ENCODE measurements at places on chromosomes 5 and 9.

DNA sequence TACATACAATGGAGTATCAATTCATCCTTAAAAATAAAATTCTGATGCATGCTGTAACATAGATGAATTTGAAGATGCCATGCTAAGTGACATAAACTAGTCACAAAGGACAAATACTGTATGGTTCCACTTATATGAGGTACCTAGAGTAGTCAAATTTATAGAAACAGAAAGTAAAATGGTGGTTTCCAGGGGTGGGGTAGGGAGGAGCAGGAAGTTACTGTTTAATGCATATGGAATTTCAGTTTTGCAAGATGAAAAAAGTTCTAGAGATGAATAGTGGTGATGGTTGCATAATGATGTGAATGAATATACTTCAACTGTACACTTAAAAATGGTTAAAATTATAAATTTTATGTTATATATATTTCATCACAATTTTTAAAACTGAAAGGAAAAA, 57.3 kb upstream of the FNIP1 start:
- DNase-seq = no peak

- peak; percentile 66 for DNase-seq
These were observed 51.1 kb downstream of the C9orf50 start for GRCh38 chr9:129569502-129570449.

GRCh38 chr9:109181284-109181683, 14.2 kb upstream of the FRRS1L start:
- DNase-seq = no peak

GRCh38 chr5:5105531-5105930, 34.6 kb upstream of the ADAMTS16 start:
- DNase-seq = no peak

GRCh38 chr9:136587145-136587943, 41.5 kb upstream of the NOTCH1 start:
- DNase-seq = peak; percentile 88

- no peak for DNase-seq
These were observed 165.6 kb upstream of the CCDC152 start for GRCh38 chr5:42591015-42591414.

- DNase-seq = no peak
These were observed 408.3 kb downstream of the ENC1 start for GRCh38 chr5:74232276-74232675.

- DNase-seq = no peak
These were observed 55.9 kb upstream of the KLF9 start for GRCh38 chr9:70470050-70471015.

GRCh38 chr9:14478175-14479162, 164.5 kb upstream of the NFIB start:
- no peak for DNase-seq

GRCh38 chr9:72985746-72986145, 32.9 kb upstream of the ALDH1A1 start:
- no peak for DNase-seq

GRCh38 chr5:69048230-69048629, 45.6 kb upstream of the SLC30A5 start:
- DNase-seq = no peak

DNA sequence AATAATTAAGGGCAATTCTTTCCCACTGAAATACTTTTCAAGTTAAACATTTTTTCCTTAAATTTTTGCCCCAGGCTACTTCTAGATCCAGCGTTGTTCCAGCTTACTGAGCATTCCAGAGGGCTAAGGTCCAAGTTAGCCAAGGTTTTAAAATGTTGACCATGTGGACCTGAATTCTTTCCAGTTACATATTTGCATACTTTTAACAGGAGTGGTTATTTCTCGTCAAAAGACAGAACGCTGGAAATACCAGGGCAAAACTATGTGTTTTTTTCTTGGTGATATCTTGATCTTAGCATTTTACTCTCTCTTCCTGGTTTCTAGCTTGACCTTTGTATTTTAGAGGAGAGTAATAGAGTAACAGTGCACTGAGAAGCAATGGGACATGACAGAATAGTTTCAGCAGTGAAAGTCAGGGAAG, 32.8 kb downstream of the TMC1 start:
- no peak for DNase-seq

DNA sequence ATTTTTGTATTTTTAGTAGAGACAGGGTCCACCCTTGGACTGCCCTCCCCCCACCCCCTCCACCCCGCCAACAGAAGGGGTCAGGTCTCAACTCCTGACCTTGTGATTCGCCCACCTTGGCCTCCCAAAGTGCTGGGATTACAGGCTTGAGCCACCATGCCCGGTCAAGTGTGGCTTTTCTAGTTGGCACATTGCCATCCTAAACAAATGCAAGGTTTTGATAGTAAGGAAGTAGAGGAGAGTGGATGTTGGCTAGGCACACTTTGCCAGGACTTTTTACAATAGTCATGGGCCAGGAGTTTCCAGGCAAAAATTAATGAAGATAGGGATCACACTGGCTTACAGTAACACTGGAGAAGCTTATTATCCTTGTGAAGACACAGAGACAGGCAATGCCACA, 62.4 kb downstream of the GALNT12 start:
- no peak for DNase-seq

DNA sequence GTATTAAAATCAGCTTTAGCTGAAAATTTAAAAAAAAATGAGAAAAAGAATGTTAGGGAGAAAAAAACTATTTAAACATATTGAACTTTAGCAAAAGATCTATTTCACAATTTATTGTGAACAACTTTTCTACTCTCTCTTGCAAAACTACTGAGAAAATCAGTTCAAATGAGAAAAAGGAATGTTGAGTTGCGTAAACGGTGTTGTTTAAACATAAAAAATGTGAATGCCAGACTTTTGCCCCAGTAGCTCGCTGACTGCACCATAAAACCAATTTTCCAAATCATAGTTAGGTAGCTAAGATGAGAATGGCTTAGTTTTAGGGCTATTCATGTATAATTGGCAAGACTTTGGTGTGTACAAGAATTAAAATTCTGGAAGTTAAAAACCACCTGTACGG, 13.4 kb upstream of the RAD23B start:
- no peak for DNase-seq

DNA sequence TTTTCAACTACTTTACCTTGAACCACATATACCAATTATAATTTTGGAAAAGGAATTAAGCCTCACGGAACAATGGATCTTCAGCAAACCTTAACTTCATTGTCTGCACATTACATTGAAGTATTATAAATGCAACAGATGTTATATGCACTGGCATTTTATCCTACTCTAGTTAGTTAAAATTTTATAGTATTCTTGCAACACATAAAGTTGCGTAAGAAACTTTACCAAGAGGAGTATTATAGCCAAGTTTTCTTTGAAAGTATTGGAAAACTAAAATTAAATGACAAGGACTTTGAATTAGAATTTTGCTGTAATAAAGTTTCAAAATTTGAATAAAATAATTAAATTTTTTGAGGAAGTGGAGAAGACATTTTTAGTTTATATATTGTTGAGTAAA, 63.4 kb upstream of the SREK1 start:
- DNase-seq = no peak

- DNase-seq = no peak
These were observed 71.2 kb downstream of the RAB24 start for GRCh38 chr5:177232358-177232757.

- no peak for DNase-seq
These were observed 92.3 kb upstream of the PUM3 start for GRCh38 chr9:2936221-2936620.

DNA sequence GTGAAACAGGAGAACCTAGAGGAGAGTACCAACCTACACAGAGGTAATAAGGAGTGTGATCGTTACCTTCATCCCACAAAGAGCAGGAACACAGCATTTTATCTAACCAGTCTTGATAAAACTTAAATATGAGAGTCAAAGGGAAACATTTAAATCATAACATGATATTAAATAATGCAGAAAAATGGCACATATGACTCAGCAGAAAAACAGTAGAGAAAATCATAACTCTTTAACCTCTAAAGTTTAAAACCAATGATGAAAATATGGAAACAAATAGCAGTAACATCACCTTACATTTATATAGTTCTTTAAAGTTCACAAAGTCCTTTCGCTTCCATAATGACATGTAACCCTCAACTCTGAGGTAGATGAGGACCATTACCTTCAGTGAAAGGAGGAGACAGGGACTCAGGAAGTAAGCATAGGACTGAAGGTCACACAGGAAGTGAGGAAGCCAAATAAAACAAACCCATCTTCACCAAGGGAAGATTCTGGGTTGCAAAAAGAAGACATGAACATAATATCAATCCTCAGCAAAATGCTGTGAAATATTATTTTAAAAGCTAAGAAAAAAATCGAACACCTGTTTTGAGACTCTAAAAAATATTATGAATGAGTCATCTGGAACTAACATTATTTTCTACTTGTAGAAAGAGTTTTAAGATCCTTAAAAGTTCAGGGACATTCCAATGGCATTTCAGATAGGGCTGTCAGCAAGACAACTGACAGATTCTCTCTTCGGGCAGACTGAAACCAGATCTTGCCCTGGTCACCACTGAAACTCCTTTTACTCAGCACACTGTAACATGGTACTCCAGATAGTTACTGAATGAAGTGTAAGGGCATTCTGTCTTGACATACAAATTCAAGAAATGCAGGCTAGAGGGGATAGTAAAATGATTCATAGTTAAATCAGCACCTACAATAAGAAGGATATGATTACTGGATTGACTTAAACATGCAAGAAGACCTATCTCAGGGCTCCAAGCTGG, 148.5 kb downstream of the EPB41L4A start:
- no peak for DNase-seq

DNA sequence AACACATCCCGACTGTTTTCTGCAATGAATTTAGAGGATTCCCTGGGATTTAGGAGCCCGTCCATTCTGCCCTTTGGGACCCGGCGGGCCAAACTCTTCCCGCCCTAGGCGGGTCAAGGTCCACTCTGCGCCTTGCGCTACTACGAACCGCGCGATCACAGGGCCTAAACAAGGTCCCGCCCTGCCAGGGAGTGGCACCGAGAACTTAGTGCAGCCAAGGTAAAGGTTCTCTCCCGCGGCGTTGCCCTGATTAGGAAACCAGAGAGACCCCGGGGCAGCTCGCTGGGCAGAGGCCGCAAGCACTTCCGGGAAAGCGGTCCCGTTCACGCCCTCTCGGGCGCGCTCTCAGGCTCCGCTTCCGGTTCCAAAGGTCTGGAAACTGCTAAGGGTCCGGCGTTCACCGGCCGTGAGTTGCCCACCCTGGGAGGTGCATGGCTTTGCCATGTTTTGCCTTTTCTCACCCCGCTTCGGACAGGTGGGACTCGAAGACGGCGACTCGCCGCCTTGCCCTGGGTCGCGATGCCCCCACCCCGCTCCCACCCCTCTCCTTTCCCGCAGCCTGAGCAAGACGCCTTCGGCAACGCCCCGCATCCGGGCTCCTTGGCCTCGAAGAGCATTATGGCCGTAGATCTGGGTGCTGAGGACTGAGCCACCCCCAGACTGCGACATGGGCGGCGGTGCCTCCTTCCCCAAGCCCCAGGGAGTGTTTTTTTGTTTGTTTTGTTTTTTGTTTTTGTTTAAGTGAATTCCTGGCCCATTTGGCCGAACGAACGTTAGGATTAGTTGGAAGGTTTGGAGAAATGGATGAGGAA, 23.4 kb downstream of the HNRNPK start:
- peak; percentile 91 for DNase-seq

DNA sequence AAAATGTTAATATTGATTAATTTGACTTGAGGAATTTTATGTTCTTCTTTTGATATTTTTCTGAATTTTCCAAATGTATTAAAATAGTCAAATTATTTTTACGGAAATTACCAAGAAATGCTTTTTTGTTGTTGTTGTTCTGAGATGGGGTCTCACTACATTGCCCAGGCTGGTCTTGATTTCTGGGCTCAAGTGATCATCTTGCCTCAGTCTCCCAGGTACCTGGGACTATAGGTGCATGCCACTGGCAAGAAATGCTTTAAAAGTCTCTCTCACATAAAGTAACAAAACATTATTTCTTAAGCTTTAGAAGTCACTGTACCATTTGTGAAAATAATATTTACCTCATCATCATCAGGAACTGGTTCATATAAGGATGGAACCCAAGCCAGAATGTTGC, 43.0 kb upstream of the ELOVL7 start:
- no peak for DNase-seq

DNA sequence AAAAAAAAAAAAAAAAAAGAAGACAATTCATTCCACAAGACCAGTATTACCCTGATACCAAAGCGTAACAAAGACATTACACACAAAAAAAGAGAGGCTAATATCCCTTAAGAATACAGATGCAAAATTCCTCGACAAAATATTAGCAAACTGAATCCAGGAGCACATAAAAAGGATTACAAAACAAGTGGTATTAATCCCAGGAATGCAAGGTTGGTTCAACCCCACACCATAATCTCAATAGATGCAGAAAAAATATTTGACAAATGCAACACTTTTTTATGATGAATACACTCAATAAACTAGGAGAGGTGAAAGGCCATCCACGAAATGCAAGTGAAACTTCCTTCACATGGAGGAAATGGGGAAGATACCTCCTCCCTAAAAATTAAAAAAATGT, 80.1 kb upstream of the TLR4 start:
- no peak for DNase-seq

DNA sequence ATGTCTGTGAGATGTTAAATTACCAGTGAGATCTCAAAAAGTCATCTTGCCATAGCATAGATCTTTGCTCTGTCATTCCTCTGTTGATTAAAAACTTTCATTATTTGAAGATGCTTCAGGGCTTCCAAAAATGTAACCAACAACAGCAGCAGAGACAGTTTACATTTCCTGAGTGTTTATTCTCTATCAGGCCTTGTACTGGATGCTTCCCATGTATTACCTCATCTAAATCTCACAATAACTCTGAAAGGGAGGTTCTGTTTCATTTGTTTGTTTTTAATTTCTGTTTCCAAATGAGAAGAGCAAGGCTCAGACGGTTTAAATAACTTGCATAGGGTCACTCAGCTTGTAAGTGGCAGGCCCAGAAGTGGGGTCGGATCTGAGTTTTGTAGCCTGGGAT, 45.2 kb downstream of the MRRF start:
- no peak for DNase-seq

GRCh38 chr9:120643061-120643460, 63.1 kb upstream of the CDK5RAP2 start:
- DNase-seq = no peak

DNA sequence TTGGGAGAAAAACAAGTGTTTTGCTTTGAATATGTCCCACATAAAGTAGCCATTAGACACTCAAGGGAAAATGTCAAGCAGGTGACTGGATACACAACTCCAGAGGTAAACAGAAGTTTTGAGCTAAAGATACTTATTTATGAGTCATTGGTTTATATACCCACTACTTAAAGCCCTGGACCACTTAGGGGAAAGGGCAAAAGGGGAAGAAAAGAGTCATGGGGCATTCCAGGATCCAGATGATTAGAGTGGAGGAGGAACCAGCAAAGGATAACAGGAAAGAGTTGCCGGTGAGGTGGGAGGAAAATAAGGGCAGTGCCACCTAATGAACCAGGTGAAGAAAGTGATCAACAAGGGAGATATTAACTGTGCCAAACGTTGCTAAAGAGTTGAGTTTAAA, 254.2 kb upstream of the NR4A3 start:
- DNase-seq = no peak

GRCh38 chr9:124146031-124146561, 111.7 kb upstream of the NEK6 start:
- no peak for DNase-seq

- DNase-seq = no peak
These were observed 208.0 kb downstream of the PAPPA start for GRCh38 chr9:116361547-116361946.
